GM23248 (cell line): ENCODE measurements at places on chromosomes 6 and 20. TPM values are rescaled to one million over a fixed set of nuclear protein-coding genes. Genes with fewer than 3 reads are reported as not detected.

SYCP2 gene
- 0.22 and 0.38 TPM in 2 replicates for total RNA-seq

AKAP12 gene
- 15.2 and 15.7 TPM in 2 replicates for total RNA-seq

RFX6 gene
- total RNA-seq, result not detected in 2 replicates

- DNase-seq, result peak; percentile 92
Observed at GRCh38 chr6:39426073-39426456, 103.6 kb upstream of the KCNK16 start.

DNA sequence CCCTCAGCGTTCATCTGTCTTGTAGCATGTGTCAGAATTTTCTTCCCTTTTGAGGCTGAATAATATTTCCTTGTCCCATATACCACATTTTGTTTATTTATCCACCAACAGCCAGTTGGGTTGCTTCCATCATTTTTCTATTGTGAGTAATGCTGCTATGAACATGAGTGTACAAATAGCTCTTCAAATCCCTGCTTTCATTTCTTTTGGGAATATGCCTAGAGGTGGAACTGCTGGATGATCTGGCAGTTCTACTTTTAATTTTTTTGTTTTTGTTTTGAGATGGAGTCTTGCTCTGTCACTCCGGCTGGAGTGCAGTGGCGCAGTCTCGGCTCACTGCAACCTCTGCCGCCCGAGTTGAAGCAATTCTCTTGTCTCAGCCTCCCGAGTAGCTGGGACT, 64.7 kb downstream of the SASH1 start:
- DNase-seq, result peak; percentile 93
